SJSA1 (cell line): ENCODE measurements at places on chromosomes 1 and 21.

GRCh38 chr1:6043561-6043960 is 2.1 kb upstream of the KCNAB2 start:
- DNase-seq, result no peak

GRCh38 chr1:8397511-8397910 is 79.6 kb downstream of the SLC45A1 start:
- DNase-seq, result no peak

DNA sequence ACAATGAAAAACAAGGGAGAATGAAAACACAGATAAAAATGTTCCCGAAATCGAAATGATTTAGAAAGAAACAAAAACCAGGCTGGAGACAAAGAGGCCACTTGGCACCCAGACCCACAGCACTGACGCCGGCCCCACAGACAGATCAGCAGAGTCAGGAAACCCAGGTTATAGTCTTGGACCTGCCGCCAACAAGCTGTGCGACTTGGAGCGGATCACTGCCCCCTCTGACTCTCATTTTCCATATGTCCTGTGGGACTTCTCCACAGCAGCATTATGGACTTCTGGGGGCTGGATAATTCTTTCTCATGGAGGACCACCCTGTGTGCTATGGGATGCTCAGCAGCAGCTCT is 72.4 kb downstream of the MATN1 start:
- DNase-seq, result no peak

GRCh38 chr1:33275706-33276572 is 19.6 kb downstream of the ZNF362 start:
- no peak for DNase-seq
